Activated naive CD8-positive, alpha-beta T cell treated with anti-CD3 and anti-CD28 coated beads, Interleukin-2, amount 50 U/mL, for 16 hours (primary cell): ENCODE measurements at places on chromosomes 5 and 9.

GRCh38 chr9:135501261-135502167 is 1.0 kb downstream of the MRPS2 start:
- DNase-seq, result no peak

DNA sequence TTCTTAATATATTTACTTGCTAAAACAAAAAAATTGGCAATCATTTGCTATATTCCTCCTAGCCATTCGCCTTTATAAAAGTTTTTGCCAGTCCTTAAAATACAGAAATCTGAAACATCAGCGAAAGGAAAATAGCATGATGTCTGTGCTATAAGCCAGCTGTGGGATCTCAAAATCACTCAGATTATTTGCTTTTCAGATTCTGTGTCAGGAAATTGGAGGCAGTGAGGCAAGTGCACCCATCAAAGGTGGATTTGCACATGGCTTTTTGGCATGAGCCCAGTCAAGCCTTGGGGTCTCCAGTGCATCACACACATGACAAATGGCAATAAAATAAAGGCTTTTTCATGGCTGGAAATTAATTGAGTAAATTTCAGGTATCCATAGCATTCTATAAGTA is 196.8 kb upstream of the DAPK1 start:
- DNase-seq, result no peak

DNA sequence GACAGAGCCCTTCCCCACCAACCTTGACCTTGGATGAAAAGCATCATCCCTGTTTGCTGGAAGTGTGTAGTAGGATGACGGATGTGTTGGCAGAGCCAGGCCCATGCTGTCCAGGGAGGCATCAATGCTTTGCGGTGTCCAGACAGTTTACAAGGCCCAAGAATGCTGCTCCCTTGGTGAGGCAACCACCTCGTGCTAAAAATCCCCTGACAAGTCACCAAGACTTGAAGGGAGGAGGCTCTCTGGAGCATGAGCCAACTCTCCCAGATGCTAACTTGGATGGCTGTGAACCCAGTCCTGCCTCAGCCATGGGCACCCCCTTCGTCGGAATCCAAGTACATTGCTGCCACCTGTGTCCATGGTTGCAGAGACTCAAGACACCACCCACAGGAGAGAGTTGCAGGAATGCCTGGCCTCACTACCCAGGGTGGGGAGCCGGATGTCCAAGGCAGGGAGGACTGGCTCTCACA is 9.5 kb upstream of the NKD2 start:
- no peak for DNase-seq

- no peak for DNase-seq
These were observed 63.5 kb downstream of the MRPS27 start for GRCh38 chr5:72256536-72256935.

GRCh38 chr5:3602785-3603502 is 7.3 kb downstream of the IRX1 start:
- DNase-seq, result no peak

DNA sequence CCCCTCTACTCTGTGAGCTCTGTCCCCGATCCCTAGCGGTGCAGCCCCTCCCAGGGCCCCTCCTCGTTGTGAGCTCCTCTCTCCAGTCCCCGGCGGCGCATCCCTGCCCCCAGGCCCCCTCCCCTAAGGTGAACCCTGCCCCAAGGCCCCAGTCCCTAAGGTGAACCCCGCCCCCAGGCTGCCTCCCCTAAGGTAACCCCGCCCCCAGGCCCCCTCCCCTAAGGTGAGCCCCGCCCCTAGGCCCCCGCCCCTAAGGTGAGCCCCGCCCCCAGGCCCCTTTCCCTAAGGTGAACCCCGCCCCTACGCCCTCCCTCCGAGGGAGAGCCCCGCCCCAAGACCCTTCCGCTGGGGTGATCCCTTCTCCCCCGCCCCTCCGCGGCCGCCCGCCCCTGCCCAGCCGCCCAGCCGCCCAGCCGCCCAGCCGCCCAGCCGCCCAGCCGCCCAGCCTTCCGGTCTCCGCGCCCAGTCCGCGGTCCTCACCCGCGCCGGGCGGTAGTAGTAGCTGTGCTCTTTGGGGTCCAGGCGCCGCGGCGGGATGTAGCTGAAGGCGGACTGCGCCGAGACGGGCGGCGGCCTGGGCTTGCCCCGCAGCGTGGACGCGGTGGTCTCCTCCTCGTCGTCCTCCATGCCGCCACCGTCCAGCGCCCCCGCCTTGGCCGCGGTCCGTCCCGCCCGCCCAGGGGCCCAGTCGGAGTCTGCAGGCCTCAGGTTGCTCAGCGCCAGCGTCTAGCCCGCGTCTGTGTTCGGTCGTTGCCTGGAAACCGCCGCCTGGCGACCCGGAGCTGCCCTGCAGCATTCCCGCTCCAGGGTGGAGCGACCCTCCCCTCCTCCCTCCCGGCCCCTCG is at the start of gene CFAP90:
Gene CFAP90, minus strand, starts transcription at position 739 of the 845 bp plus-strand sequence. Its CDS starts 112 bp downstream, at position 627.
- DNase-seq, result no peak

DNA sequence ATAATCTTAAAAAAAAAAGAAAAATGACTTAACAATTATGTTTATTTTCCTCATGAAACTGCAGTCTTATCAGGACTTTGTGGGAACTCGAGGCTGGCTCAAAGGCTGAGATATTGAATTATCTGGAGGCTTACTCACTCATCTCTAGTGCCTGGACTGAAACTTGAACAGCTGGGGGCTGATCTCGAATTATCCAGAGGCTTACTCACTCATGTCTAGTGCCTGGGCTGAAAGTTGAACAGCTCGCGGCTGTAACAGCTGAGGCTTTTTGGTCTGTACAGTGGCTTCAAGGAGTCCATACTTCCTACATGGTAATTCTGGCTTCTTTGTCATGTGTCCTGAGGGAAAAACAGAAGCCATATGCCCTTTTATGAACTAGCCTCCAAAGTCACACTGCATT is 371.9 kb downstream of the CETN3 start:
- no peak for DNase-seq

GRCh38 chr5:140292212-140293036 is 10.5 kb downstream of the PFDN1 start:
- DNase-seq, result no peak

DNA sequence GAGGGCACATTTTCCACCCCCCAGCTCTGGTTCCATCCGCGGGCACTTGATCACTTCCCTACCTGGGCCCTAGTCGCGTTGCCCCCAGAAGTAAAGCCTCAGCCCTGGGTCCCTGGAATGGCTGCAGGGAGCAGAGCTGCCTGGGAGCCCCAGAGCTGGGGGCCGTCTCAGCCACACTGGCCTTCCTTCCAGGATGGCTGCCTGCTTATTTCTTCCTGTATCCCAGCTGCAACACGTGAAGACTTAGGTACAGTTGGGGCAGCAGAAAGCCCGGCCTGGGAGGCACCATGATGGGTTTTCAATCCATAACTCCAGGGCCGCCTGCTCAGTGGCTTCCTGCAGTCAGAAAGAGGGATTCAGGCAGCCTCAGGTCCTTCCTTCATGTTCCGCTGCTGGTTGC is 232.3 kb downstream of the IRX2 start:
- DNase-seq, result no peak

- no peak for DNase-seq
These were observed 430.4 kb upstream of the NUDT12 start for GRCh38 chr5:103993031-103993430.

DNA sequence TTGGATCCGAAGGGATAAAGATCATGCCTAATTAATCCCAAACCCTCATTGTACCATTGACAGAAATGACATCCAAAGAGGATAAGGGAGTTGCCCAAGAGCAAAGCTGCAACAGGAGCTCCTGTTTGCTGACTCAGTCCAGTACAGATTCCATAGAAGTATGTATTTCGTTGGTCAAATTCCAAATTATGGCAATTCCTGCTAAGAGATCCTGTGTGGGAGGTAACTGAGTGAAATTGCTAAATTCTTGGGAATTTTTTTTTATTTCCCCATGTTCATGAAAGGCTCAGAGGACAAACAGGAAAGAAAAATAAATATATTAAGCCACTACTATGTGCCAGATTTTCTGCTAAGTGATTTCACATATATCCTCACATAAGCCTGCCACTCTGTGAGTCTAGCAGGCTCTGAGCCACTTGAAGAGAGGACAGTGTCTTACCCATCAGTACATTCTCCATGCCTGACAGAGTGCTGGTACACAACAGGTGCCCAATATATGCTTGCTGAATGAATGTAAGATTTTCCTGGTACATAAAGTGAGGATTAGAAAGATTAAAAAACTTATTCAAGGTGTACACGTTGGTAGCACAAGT is 132.7 kb downstream of the GLIS3 start:
- no peak for DNase-seq

DNA sequence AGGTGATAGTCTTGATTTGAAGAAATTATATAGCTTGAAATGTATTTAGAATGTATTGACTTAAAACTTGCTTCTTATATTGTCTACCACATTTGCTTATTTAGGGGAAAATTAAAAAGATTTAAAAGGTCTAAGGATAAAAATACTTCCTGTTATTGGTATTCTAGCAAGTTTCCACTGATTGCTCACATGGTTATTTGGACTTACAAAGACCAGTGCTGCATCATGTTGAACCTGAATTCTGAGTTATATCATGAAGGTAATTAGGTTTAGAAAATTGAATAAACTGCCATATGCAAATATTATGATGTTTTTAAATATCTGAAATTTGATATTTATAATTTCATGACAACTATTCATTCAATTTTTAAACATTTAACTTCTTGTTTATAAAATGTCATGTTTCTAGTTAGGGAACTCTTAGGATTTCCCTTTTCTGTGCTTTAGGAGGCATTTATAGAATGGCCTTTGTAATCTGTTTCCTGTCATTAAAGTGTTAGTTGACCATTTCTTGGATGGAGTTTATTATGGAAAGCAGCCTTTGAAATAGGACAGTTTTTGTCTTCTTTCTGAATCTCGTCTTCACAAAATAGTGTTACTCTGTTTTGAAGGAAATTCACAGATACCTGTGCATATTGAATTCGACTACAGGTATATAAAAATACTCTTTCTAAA is 85.8 kb downstream of the MTREX start:
- no peak for DNase-seq

- no peak for DNase-seq
These were observed 62.0 kb upstream of the UNC5A start for GRCh38 chr5:176748073-176748966.

GRCh38 chr9:99044827-99045226 is 60.1 kb upstream of the TGFBR1 start:
- no peak for DNase-seq

- DNase-seq, result no peak
These were observed 82.7 kb upstream of the SPOCK1 start for GRCh38 chr5:137581776-137582175.

DNA sequence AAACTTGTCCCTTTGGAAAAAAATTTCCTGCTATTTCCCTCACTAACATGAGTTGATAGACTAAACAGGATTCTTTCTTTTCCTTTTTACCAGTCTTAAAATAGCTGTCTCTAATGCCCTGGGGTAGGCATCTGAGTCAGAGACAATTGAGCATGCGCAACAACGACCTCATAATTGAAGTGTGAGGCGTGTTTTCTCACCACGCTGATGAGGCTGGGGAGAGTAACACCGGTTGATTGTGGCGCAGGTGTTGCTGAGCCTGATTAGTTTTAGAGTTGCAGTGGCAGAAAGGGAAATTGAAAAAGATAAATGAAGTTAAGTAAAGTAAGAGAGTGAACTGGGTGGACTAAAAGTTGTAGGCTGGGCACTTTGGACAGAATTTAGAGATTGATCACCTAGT is 213.7 kb downstream of the TLR4 start:
- DNase-seq, result no peak

DNA sequence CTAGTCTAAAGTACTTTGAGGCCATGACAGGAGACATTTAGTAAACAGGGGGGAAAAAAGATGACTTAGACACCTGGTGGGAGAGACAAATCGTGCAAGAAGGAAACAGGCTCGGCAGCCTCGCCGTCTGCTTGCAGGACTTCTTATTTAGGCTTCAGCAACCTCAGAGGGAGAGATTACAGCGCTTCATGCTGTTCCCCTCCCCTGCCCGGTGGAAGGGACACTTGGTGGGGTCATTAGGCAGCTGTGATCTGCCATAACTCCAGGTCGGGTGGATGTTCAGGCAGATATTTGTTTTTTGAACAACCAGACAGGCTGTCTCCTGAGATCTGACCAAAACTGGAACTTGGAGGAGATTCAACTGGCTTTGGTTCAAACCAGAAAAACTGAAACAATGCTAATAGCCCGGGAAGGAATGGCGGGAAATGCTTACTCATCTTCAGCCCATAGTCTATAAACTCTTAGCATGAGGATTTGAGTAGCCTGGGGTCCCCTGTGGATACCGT is 38.1 kb upstream of the CD180 start:
- no peak for DNase-seq

DNA sequence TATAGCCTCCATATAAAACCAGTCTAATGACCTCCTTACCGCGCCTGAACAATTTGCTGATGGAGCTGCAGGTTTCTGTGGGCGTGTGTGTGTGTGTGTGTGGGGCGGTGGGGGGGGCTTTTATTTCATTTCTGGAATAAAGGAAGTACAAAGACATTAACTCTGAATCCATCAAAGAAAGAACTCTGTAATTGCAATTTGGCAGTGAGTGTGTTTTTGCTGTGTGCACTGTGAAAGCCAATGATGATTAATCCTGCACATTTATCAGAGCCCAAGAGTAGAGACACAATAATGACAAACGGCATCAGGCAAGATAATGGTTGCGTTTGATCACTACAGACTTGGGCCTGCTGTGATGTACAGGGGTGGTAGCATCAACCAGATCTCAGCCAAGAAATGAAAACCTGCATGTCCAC is 29.3 kb upstream of the NDFIP1 start:
- no peak for DNase-seq

GRCh38 chr5:1124205-1125029 is 12.6 kb upstream of the SLC12A7 start:
- no peak for DNase-seq

- DNase-seq, result no peak
These were observed 133.3 kb upstream of the ADRA1B start for GRCh38 chr5:159782995-159783300.

- no peak for DNase-seq
These were observed 162.5 kb downstream of the ELAVL2 start for GRCh38 chr9:23663536-23663935.

- peak; percentile 64 for DNase-seq
These were observed 665 bp downstream of the RASA1 start for GRCh38 chr5:87268126-87268969.

GRCh38 chr9:132946211-132946610 is 1.8 kb upstream of the TSC1 start:
- DNase-seq, result no peak

- DNase-seq, result no peak
These were observed 25.6 kb downstream of the STK10 start for GRCh38 chr5:172162323-172162986.
